PC-3 (cell line): ENCODE measurements at places on chromosomes 6 and 20. TPM values are rescaled to one million over a fixed set of nuclear protein-coding genes. Genes with fewer than 3 reads are reported as not detected.

The VGLL2 gene
- not detected in 2 replicates for total RNA-seq

The OR2H1 gene
- total RNA-seq = not detected in 2 replicates

GRCh38 chr20:54118220-54119001 lies 48.0 kb upstream of the BCAS1 start:
- DNase-seq = no peak
- no peak overlapping the region for H3K4me3 ChIP-seq
- H3K27me3 ChIP-seq = no peaks in the 10 kb centered on the region

DNA sequence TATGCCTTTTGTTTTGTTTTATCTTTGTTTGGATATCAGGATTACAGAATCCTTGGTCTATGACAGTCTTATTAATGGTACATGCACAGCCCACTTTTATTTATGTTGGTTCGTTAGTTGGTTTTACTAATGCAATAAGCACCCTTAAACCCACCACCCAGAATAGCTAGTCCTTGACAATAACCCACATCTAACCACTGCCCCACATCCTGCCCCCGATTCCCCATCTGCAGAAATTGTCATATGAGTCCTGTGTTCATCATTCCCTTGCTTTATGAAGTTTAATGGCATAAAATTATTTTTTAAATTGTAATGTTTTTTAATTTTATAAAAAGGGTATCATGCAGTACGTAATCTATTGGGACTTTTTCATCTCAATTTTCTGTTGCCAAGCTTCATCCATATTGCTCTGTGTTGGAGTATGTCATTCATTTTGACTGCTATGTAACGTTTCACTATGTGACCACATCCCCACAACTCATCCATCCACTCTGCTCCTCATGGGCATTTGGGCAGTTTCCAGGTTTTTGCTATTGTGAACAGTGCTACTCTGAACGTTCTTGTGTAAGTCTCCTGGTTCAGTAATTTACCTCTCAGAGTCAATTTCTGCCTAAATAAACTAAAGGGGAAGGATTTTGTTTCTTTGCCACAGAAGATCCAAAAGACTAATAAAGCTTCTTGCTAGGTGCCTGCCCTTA lies 150.4 kb downstream of the MRPL14 start:
- DNase-seq = peak; percentile 32
- no peaks in the 10 kb centered on the region for H3K27me3 ChIP-seq
- H3K27ac ChIP-seq = no peak overlapping the region
- H3K4me3 ChIP-seq = no peak overlapping the region

- DNase-seq = no peak
- no peak overlapping the region for H3K27ac ChIP-seq
- peaks cover 47% of the 10 kb centered on the region for H3K27me3 ChIP-seq
- H3K4me3 ChIP-seq = no peak overlapping the region
- no peaks in the 10 kb centered on the region for H3K36me3 ChIP-seq
These were observed 1.3 kb upstream of the KCNQ2 start for GRCh38 chr20:63473555-63474449.

DNA sequence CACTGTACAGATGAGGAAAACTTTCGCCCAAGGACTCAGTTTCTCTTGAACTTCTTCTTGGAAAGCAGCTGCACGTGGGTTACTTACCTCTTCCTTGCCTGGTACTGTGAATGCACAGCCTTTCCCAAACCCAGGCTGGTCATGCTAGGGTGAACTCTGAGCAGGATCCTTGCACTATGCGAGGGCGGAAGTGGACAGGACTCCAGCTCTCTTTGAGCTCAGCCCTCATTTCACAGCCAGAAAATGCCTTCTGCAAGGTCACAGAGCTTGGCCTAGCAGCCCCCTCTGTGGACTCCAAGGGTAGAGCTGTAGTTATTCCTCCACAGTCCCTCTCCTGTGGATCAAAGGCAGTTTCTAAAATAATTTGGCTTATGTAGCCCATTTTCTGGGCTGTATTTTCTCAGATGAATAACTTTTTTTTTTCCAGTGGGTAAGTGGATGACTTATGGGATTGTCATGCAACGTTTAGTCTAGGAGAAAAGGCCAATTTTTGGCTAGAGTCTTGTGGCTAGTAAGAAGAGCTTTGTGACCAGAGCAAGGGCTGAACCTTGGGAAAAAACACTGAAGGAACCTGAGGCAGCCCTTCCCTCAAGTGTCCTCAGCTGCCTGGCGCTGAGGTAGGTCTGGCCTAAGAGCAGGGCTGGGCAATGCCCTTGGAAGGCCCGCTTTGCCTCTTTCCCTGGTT lies 172.7 kb downstream of the SCP2D1 start:
- peak overlapping the region; percentile 5; the same call in 1 of the 2 replicates for H3K27ac ChIP-seq
- H3K27me3 ChIP-seq = no peaks in the 10 kb centered on the region
- H3K36me3 ChIP-seq = no peaks in the 10 kb centered on the region
- peaks cover 33% of the 10 kb centered on the region for H3K4me1 ChIP-seq
- H3K4me3 ChIP-seq = no peak overlapping the region

DNA sequence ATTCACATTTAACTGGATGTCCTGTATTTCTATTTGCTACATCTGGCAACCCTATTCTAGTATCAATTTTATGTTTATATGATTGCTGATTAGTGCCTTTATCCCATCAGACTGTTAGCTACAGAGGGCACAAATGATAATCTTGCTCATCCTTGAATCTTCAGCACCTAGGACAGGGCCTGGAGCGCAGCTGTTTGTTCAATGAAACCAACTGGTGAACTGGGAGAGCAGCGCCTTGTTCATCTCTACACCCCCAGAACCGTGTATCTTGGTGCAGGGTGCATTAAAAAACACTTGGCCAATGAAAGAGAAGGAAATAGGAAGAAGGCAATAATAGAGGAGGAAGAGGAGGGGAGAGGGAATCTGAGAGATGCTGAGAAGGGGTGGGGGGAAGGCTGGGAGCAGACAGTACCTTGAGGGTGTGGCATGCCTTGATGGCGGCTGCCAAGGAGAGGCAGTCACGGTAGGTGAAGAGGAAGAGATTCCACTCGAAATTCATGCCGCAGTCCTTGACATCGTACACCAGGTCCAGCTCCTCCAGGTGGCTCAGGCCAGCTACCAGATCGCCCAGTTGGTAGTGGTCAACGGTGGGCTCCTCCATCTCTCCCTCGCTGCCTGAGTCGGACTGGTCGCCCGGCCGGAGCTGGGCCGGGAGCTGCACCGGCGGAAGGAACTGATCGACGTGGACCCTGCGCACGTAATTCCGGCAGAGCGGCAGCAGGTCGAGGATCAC lies 15.5 kb downstream of the TMEM151B start:
- H3K27ac ChIP-seq = no peak overlapping the region
- H3K4me1 ChIP-seq = no peaks in the 10 kb centered on the region
- no peak overlapping the region for H3K4me3 ChIP-seq
- peaks cover 77% of the 10 kb centered on the region for H3K27me3 ChIP-seq
- H3K36me3 ChIP-seq = no peaks in the 10 kb centered on the region

GRCh38 chr6:138031850-138032249 lies 75.4 kb downstream of the PERP start:
- H3K27ac ChIP-seq = peak overlapping the region; percentile 44
- H3K27me3 ChIP-seq = no peaks in the 10 kb centered on the region
- H3K4me1 ChIP-seq = peaks cover 27% of the 10 kb centered on the region
- H3K4me3 ChIP-seq = no peak overlapping the region
- H3K36me3 ChIP-seq = no peaks in the 10 kb centered on the region
- peak; percentile 27 for DNase-seq

DNA sequence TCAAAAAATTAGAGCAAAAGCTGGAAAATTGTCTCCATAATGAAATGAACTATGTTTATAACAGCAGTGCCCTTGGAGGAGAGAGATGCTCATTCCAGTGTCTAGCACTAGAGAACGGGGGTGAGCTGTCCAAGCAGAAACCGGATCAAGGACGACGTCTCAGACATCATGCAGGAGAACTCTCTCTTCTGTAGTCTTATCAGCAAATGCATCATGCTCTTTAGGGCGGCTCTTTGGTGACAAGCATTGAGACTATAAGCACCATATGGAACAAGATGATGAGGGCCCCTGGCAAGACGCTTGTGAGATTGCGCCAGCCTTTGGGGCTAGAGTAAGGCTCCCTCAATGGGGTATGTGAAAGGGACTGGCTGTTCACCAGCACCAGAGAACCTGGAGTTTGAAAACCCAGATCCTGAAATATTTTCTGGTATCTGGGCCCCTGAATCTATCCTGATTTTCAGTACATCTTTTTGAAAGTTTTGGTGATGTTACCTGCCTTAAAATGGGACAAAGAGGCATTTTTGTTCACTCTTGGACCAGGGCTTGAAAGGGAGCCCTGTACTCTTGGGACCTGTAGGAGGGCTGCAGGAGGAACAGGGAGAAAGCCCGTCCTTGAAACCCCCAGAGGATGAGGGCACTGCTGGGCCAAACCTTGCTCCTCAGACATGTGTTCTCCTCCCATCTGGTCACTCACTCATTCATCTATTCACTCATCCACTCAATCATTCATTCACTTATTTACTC lies 127.6 kb downstream of the TTLL2 start:
- DNase-seq = no peak
- H3K4me3 ChIP-seq = no peak overlapping the region
- H3K4me1 ChIP-seq = no peaks in the 10 kb centered on the region
- H3K27ac ChIP-seq = no peak overlapping the region
